ENCODE measurements at places on chromosomes 16 and 17.

DNA sequence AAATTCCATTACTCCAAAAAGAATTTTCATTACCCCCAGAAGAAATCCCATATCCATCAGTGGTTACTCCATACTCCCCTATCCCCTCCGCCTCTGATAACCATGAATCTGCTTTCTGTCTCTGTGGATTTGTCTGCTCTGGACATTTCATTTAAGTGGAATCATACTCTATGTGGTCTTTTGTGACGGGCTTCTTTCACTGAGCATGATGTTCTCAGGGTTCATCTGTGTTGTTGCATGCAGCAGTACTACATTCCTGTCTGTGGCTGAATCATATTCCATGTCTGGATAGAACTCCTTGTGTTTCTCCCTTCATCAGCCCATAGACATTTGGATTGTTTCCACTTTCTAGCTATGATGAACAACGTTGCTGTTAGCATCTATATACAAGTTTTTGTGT is 59.5 kb upstream of the IRX3 start:
- no peak for DNase-seq

DNA sequence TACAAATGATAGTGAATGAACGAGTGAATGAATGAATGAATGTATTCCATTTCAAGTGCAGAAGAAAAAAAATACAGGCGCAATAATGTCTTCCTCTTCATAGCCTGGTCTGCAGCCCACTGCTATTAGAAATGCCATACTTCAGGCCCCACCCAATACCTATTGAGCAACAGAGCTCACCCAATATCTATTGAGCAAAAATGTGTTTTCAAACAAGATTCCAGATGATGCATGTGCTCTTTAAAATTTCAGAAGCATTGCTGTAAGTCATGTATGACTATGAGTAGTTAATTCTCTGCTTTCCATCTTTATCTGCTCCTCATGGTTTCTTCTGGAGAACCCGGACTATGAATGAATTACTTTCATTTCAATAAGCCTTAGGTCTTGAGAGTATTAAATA is 308.2 kb downstream of the XYLT1 start:
- DNase-seq: no peak

DNA sequence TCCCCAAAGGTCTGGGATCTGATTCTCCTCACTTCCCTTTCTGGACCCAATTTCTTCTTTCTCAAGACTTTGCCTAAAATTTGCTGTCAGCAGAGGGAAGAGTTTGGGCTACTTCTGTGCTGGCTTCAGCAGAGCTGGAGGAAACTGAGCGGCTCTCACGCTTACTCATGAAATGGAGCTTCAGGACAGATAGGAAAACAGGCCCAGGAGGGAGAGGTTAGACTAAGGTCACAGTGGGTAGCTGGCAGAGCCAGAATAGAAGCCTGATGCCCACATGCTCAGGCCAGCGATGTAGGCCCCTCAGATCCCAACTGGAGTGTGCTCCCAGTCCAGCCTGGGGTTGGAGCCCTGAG is 593 bp downstream of the SLC38A7 start:
- no peak for DNase-seq

GRCh38 chr17:27513849-27514248 is 57.6 kb downstream of the KSR1 start:
- no peak for DNase-seq

GRCh38 chr16:16186820-16187219 is 36.5 kb downstream of the ABCC6 start:
- DNase-seq: no peak

DNA sequence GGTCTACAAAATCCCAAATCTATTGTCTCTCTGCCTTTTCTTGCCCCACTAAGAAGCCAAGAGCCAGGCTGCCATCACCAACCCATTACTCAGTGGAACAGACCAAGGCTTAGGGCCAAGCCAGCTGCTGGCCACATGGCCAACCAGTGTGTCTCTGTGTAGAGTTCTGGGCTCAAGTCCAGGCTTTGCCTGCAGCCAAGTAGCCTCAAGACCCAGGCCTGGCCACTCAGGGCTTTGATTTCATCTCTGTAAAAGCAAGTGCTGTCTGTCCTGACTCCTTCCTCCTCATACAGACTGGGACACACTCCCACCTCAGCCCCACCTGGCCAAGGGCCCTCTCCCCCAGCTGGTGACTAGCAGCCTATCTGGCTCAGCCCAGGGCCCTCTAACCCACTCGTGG is 14.6 kb downstream of the SREBF1 start:
- DNase-seq: no peak

- DNase-seq: no peak
Observed at GRCh38 chr16:7614021-7614795, 281.6 kb downstream of the RBFOX1 start.

- no peak for DNase-seq
Observed at GRCh38 chr16:25996052-25996451, 304.3 kb downstream of the HS3ST4 start.

- DNase-seq: no peak
Observed at GRCh38 chr17:31740611-31741082, 118.4 kb downstream of the COPRS start.

DNA sequence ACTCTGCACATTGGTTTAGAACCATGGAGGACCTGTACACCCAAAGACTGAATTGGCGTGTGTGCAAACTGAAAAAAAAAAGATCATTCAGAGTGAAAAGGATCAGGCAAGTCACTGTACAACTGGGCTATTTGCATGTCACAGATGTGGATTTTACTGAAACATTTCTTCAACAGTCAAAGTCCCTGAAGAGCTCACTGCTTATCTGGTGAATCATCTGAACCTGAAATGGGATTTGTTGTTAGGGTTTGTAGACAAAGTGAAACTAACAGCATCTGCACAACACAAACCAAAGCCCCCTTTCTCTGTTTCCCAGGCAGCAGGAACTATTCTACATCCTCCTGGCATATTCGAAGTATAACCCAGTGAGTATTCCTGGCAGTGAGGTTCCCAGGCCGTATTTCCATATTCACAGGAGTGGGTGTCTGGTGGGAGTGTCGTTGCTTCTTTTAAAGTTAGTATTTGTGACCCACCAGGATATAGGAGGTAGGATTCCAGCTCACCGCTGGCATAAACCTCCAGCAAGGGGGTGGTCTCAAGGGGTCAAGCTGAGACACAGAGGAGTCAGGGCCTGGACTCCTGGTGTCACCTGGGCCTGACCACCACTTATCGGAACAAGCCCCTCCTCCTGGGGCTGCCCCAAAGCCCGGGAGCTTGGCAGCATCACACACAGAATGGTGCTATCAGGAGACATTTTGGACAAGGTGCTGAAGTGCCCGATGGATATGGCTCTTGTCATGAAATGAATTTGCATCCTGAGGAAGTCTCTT is 80.9 kb downstream of the GOSR1 start:
- DNase-seq: no peak

DNA sequence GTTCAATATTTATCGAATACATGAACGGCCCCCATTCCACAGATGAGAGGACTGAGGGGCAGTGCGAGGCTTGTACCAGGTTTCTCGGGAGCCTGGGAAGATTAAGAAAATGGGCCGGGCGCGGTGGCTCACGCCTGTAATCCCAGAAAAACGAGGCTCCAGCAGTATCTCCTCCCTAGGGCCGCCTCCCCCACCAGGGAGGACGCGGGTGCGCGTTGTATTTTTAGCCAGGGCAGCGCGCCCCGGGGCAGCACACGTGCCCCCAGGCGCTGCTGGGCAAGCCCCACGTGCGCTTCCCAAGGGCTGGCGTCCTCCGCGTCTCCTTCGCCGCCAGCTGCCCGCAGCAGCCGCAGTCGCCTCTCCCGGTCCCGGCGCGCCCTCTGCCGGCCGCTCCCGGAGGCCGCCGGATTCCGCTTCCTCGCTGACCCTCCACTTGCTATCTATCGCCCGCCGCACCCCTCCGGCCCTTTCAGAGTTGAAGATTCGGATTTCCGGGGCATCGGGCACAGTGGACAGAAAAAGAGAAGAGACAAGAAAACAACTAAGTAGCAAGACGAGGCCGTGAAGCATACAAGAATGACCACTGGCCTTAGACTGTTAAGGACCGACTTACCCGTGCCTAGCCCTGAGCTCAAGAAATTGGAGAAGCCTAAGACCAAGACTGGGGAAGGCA is 1.9 kb upstream of the YBX2 start:
- no peak for DNase-seq

DNA sequence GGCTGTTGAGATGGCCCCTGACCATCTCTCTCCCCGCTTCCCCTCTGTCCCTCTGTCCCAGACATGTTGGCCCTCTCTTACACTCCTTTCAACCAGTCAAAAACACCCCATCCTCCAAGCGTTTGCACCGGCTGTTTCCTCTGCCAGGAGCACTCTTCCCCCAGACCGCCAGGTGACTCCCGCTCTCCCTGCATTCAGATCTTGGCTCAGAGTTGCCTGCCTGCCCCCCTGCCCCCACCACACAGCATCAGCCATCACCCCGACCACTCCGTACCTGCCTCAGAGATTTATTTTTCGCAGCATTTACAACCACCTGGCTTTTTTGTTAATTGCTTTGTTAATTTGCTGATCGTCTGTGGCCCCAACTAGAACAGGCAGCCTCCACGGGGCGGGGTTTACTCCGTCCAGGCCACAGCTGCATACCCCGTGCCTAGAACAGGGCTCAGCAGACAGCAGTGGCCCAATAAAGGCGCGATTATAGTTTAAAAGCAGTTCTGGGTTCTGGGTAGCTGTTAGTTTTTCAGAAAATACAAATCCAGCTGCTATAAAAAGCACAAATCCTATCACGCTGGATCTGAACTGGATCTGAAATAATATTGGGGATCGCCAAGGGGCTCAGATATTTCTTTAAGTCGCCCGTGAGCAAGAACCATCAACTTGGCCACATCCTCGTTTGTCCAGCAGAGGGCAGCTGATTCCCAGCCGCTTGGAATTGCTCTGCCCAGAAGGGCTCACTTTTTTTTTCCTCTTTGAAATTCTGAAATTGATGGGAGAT is 173.6 kb downstream of the IRF8 start:
- peak; percentile 14 for DNase-seq

DNA sequence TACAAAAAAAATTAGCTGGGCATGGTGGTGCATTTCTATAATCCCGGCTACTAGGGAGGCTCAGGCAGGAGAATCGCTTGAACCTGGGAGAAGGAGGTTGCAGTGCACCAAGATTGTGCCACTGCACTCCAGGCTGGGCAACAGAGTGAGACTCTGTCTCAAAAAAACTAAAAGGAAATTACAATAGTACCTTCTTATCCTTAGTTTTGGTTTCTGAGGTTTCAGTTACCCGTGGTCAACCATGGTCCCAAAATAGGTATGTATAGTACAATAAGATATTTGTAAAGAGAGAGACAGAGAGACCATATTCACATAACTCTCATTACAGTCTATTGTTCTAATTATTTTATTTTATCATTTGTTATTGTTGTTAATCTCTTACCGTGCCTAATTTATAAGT is 24.3 kb upstream of the MYH10 start:
- no peak for DNase-seq

- DNase-seq: no peak
Observed at GRCh38 chr16:68061396-68061795, 23.8 kb upstream of the NFATC3 start.

DNA sequence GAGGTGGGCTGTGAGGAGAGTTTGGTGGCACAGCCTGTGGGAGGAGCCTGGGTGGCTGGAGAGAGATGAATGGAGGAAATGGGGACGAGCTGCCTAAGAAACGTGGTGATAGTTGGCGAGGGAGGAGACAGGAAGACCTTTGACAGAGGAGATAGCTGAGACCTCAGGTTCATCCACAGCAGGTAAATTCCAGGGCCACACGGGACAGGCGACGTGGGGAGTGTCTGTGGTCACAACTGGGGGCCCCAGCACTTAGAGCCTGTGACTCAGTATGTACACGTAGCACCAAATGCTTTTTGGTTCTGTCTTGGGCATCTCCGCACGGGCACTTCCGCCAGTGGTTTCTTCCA is 7.7 kb downstream of the MINK1 start:
- DNase-seq: no peak

DNA sequence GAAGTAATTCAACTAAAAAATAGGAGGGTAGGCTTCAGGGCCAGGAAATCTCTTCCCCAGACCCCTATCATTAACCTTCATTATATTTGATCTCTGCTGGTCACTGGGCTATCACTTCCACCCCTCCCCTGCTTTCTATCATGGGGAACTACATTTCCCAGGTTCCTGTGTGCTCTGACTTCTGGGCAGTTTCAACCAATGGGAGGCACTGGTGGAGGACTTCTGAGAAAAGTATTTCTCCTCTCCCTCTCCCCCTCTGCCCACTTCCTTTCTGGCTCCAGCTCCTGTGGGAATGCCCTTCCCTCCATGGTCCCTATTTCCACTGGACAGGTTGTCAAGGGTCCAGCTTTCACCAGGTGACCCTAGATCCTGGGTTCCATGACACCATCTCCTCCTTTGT is 364.4 kb downstream of the C16orf95 start:
- no peak for DNase-seq

- DNase-seq: no peak
Observed at GRCh38 chr17:31052187-31052889, 42.4 kb upstream of the NF1 start.

DNA sequence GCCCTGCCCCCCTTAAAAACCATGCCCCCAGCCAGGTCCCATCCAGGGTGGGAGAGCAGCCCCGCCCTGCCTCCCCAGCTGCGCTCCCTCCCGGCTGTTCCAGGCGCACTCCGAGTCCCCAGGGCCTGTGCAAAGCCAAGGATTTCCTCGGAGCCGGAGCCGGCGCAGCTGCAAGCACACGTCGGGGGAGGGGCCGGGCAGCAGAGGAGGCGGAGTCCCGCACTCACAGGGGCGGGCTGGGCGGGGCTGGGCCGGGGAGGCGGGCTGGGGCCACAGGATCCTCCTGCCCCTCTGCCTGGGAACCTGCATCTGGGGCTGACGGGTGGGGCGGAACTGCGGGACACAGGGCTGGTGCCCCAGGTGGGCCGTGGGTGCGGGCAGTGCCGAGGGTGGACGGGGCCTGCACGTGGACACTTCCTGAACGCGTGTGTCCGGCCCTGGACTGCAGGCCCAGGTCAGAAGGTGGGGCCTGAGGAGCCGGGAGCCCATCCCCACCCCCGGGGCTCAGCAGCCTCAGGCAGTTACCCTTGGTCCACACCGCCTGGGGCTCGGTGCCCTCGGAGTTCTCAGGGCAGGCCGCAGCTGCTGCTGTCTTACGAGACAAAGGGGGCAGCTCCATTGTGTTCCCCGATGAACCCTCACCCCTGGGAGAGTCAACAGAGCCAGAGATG is 24.0 kb upstream of the SSTR5 start:
- no peak for DNase-seq

DNA sequence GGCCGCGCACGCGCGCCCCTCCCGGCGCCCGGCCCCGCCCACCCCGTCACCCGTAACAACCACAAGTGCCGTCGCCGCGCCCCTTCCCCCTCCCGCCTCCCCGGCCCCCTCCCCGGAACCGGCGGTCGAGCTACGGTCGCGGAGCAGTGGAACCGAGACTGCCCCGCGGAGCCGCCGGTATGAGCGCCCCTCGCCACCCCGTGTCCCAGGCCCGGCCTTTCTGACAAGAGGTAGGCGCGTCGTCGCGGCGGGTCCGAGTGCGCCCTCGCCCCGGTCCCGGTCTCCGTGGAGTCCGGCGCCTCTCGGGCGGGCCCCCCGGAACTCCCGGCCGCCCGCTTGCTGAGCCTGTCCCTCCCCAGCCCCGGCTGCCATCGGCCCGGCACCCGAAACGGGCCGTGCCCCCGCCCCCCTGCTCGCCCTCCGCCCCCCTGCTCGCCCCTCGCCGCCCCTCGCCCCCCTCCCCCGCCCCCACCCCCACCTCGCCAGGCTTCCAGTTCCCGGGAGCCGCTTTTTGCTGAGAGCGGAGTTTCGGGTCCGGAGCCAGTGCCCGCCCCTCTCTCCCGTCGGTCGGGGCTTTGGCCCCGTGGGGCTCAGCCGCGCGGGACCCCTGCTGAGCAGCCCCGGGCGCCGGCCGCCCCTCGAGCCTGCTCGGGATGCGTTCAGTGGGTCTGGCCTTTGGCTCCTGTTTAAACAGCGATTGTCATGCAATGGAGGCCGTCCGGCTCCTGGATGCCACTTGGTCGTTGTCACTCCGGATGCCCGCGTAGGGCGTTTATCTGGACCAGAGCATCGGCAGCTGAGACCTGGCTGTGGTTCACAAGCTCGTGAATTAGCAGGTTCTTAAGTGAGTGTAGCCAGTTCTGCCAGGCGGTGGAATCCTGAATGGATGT is at the start of gene SEC14L1:
TSS of gene SEC14L1 (plus strand) at position 92 of the 890 bp plus-strand sequence. CDS start 2,628 bp downstream, outside the sequence.
- no peak for DNase-seq

Measured in activated CD4-positive, alpha-beta T cell treated with anti-CD3 and anti-CD28 coated beads, Interleukin-2, amount 50 U/mL, for 24 hours (primary cell).